ENCODE measurements at places on chromosomes 5 and 9.

GRCh38 chr9:15142878-15143534 lies 164.0 kb downstream of the TTC39B start:
- no peak for DNase-seq

GRCh38 chr5:135980620-135981019 lies 25.8 kb upstream of the LECT2 start:
- DNase-seq, result no peak

GRCh38 chr5:180315762-180316212 lies 23.9 kb upstream of the MAPK9 start:
- DNase-seq, result no peak

GRCh38 chr5:173495225-173495904 lies 121.1 kb downstream of the BOD1 start:
- DNase-seq, result no peak

- no peak for DNase-seq
These were observed 131.5 kb downstream of the DOCK8 start for GRCh38 chr9:346111-346571.

Measured in esophagus squamous epithelium (tissue), 5 donors.